ENCODE measurements at places on chromosomes 4 and X.
A peak's percentile ranks its signal among the peaks of the same experiment; 100 is the strongest.

- no peak for DNase-seq
Measured at GRCh38 chr4:149296084-149296483, 519.6 kb downstream of the IQCM start.

- DNase-seq = no peak
Measured at GRCh38 chr4:37533286-37534033, 152.7 kb downstream of the RELL1 start.

DNA sequence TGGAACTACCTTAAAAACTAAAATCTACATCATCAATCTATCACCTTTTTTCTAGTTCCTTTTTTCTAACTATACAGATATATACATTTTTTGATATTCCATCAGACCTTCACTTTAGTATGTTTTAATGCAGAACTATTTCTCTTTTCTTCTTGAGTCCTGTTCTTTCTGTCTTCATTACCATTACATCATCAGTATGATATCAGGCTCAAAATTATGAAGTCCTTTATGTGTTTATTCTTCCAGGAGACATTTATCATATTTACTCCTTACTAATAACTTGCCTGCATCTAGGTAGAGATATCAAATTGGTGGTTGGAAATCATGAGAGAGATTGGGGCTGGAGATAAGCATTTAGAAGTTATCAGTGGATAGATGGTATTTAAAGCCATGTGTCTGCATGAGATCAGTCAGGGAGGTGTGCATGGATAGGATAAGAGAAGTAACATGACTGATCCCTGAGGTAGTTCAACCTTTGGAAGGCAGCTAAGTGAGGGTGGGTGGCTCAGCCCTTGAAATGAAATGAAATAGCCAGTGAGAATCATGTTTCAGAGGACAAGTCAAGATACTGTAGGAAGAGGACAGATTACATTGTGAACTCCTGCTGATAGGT, 43.1 kb downstream of the MRPL1 start:
- no peak for DNase-seq

- peak; percentile 12 for DNase-seq
Measured at GRCh38 chr4:77636902-77637301, 31.3 kb downstream of the CXCL13 start.

- no peak for DNase-seq
Measured at GRCh38 chr4:151784706-151785105, 23.9 kb upstream of the GATB start.

DNA sequence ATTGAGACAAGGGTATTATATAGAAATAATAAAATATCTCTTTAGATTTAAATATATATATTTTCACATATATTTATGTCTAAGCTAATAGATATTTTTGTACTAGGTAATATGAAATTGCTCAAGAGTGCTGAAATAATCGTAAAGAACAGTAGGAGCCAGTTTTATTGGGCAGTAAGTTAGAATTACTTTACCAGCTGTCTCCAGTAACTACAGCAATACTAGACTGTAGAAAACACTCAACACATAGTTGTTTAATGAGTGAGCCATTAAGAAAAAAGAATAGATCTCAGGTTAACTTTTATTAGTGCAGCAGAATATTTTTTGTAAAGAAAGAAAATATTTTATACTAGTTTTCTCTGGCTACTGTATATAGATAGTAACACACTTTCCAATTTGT, 715.2 kb downstream of the TRIML1 start:
- no peak for DNase-seq

- no peak for DNase-seq
Measured at GRCh38 chrX:53882331-53882730, 161.9 kb downstream of the PHF8 start.

Measured in AG08395 (cell line).